ENCODE measurements at places on chromosomes 5 and 9.

- no peak for DNase-seq
These were observed 23.5 kb downstream of the ODF2 start for GRCh38 chr9:128479262-128479661.

DNA sequence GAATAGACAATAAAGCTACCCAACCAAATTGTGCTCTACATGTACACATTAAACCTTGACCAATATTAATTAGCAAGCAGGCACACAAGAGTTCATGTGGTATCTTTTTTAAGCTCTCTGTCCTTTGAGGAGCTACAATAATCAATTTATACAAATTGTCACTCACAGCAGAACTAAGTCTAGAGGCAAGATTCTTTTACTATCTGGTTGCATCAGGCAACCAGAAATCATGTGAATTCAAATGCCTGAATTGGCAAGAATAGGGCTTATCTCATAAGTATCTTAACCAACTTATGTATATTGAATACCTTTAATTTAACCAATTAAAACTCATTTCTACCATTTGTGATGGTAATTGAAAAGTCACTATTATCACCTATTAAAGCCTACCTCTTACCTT is 145.5 kb upstream of the HAPLN1 start:
- no peak for DNase-seq

- DNase-seq, result no peak
These were observed 194.4 kb upstream of the PPP1R2B start for GRCh38 chr5:156655732-156656131.

DNA sequence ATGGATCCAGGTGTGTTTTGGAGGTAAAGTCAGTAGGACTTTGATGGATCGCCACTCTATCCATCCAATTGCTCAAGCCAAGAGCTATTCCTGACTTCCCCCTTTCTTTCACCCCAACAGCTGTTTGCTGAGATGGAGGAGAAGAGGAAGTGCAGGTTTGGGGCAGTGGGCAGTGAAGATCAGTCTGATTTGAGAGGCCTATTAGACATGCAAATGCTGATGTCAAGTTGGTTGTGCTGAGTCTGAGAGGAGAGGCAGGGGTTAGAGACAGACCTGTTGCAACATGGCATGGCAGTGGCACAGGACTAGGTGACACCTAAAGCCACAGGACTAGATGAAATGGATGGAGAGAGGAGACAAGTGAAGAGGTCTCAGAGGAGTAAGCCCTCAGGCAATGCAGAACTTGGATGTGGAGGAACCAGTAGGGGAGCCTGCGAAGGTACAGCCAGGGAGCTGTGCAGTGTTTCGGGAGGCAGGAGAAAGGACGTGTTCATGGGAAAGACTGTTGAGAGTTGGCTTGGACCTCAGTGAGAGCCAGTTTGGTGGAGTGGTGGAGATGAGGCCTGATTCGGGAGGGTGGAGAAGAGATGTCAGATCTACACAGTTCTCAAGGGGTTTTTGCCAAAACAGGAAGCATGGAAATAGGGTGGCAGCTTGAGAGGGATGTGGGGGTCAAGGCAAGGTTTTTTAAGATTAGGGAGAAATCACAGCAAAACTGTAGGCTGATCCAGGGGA is 175.0 kb downstream of the MACROH2A1 start:
- no peak for DNase-seq

- DNase-seq, result no peak
These were observed 52.4 kb downstream of the MEF2C start for GRCh38 chr5:88830567-88830966.
